CD4-positive, alpha-beta memory T cell (primary cell): ENCODE measurements at places on chromosomes 1 and 21. TPM values are rescaled to one million over a fixed set of nuclear protein-coding genes. Genes with fewer than 3 reads are reported as not detected.
A peak's percentile ranks its signal among the peaks of the same experiment; 100 is the strongest.

GRCh38 chr1:79323239-79324025 is 316.9 kb upstream of the ADGRL4 start:
- H3K4me1 ChIP-seq: no peaks in the 10 kb centered on the region
- no peak overlapping the region for H3K27ac ChIP-seq
- no peak overlapping the region for H3K4me3 ChIP-seq

DNA sequence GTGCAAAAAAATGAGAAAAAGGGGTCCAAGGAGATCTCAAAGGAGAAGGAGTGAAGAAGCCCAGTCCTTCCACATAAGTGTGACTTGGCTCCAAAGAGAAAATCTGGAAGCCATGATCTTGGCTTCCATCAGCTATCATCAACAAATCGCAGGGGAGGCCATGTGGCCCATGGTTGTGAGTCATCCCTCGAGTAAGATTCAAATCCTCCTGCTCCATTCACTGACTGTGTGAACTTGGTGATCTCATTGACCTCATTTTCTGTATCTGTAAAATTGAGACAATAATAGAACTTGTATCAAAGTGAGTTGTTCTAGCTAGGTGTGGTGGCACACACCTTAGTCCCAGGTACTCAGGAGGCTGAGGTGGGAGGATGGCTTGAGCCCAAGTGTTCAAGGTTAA is 79.1 kb upstream of the OLIG2 start:
- no peaks in the 10 kb centered on the region for H3K4me1 ChIP-seq
- no peak for DNase-seq
- H3K36me3 ChIP-seq: no peaks in the 10 kb centered on the region

DNA sequence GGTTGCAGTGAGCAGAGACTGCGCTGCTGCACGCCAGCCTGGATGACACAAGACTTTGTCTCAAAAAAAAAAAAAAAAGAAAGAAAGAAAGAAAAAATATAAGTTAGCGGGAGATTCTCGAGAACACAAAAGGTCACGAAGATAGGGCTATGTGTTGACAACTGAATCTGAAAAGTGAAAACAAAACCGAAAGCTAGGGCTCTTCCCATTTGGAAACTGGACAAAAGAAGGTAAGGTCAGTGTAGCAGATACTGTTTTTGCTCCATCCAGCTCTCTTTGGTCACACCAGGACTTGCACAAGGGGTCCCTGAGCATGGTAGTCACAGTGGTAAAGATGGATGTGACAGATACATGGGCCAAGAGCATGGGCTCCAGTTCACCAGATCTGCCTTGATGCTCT is 60.4 kb upstream of the MAP10 start:
- no peaks in the 10 kb centered on the region for H3K27me3 ChIP-seq
- H3K4me3 ChIP-seq: no peak overlapping the region
- no peak for DNase-seq
- no peak overlapping the region for H3K27ac ChIP-seq

DNA sequence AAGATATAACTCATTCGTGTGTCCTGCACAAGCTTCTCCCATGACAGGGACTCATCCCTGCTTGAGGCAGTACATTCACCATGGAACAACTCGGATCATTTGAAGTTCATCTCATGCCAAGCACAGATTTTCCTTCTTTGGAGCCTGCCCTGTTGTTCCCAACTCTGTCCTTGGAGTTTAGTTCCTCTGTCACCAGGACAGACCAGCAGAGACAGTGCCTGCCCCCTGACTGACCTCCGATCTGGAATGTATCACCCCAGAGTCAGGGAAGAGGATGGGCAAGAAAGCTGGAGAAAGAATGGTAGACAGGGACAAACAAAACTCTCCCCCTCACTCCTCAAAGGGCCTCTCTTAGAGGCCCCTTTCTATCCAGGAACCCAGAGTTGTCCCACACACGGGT is 5.0 kb downstream of the SHISAL2A start:
- H3K27me3 ChIP-seq: no peaks in the 10 kb centered on the region
- H3K36me3 ChIP-seq: peaks cover 3% of the 10 kb centered on the region
- peak overlapping the region; percentile 12 for H3K4me3 ChIP-seq
- DNase-seq: no peak

DNA sequence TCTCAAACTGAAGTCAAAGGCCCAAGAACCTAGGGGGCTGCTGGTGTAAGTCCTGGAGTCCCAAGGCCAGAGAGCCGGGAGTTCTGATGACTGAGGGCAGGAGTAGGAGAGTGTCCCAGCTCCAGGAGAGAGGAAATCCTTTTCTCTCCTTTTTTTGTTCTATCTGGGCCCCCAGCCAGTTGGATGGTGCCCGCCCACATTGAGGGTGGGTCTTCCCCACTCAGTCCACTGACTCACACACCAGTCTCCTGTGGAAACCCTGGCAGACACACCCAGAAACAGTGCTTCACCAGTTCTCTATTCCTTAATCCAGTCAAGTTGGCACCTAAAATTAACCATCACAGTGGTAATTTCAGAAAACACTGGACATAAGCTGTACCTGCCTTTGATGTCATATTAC is 12.7 kb upstream of the WDR26 start:
- DNase-seq: no peak
- no peaks in the 10 kb centered on the region for H3K27me3 ChIP-seq
- no peak overlapping the region for H3K27ac ChIP-seq
- no peak overlapping the region for H3K4me3 ChIP-seq
- H3K36me3 ChIP-seq: no peaks in the 10 kb centered on the region
- H3K4me1 ChIP-seq: peaks cover 5% of the 10 kb centered on the region

DNA sequence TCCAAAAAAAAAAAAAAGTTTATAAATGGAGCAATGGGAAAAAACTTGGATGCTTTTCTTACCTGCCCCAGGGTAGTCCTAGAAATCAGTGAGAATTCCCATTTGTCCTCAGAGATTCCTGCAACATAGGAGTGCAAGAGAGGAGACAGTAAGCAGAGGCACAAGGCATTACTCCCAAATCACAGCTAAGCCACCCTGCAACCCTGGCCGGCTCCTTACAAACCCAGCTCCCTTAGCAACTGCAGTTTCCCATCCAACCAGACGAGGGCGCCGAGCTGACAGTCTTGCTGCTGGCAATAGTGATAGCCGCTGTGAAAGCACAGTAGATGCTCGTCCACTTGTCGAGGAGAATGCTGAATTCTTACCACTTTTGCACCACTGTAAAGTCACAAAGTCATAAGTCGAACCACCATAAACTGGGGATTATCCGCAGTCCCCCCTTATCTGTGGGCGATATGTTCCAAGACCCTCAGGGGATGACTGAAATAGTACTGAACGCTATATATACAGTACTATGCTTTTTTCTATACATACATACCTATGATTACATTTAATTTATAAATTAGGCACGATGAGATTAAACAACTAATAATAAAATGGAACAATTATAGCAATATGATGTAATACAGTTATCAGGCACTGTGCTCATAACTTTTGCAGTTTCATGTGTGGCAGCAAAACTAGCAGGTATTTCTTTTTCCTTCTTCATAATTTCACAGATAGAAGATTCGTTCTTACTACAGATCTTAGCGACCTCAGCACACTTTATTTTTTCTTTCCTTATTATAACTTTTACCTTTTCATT is 6.0 kb upstream of the PITHD1 start:
- no peaks in the 10 kb centered on the region for H3K36me3 ChIP-seq
- H3K4me1 ChIP-seq: peaks cover 6% of the 10 kb centered on the region
- DNase-seq: peak; percentile 77
- no peak overlapping the region for H3K27ac ChIP-seq
- H3K4me3 ChIP-seq: no peak overlapping the region

DNA sequence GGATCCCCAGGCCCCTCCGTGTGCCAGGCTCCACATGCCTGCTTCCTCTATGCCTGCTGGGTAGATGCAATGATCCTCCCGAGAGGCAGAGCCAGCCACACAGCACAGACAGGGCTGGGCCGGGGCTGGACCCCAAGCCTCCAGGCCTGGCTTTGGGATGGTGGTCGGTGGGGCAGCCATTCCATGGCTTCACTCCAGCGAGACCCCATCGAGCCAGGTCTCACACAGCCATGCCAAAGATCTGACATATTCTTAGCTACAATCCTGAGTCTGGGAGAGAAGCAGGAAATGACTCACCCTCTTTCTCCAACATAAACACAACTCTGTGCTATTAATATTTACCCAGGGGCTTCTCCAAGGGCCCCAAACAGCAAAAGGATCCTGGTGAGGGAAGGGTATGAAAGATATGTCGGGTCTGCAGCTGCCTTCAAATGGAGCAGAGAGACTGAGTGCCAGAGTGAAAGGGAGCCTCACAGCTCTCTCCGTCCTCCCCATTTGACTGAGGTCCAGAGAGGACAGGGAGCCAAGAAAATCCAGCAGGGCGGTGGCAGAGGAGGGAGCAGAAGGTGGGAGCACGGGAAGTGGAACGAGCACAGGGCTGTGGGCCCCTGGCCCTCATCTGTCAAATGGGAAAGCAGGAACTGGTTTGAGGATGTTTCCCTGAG is 639.5 kb downstream of the MATN1 start:
- no peaks in the 10 kb centered on the region for H3K36me3 ChIP-seq
- H3K27me3 ChIP-seq: no peaks in the 10 kb centered on the region
- no peak for DNase-seq

DNA sequence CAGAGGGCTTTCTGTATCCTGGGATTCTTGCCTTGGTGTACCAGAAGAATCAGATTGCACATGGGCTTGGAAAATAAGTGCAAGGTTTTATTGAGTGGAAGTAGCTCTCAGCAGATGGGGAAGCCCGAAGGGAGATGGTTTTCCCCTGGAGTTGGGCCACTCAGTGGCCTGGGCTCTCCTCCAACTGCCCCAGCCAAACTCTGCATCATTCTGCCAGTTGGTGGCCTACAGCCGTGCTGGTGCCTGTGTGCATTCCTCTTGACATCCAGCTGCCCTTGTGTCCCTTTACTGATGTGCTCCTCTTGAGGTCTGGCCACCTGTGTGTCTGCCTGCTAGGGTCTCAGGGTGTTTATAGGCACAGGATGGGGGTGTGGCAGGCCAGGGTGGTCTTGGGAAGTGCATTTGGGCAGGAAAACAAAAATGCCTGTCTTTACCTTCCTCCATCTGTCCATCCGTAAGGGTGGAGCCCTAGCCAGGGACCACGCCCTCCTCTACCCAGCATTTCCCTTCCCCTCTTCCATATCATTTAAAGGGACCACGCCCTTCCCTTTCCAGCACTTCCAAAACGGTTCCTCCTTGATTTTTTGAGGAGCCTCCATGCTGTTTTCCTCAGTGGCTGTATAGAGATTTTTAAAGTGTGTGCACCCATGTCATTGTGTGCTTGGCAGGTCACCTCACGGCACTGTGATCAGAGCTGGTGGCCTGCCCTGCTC is 18.9 kb downstream of the SNAP47 start:
- H3K27me3 ChIP-seq: no peaks in the 10 kb centered on the region
- H3K36me3 ChIP-seq: peaks cover 15% of the 10 kb centered on the region
- no peak overlapping the region for H3K27ac ChIP-seq
- H3K4me3 ChIP-seq: no peak overlapping the region
- H3K4me1 ChIP-seq: peaks cover 24% of the 10 kb centered on the region

- no peak overlapping the region for H3K27ac ChIP-seq
- H3K27me3 ChIP-seq: no peaks in the 10 kb centered on the region
- H3K36me3 ChIP-seq: no peaks in the 10 kb centered on the region
Measured at GRCh38 chr1:227937031-227937837, 10.5 kb downstream of the WNT9A start.

DNA sequence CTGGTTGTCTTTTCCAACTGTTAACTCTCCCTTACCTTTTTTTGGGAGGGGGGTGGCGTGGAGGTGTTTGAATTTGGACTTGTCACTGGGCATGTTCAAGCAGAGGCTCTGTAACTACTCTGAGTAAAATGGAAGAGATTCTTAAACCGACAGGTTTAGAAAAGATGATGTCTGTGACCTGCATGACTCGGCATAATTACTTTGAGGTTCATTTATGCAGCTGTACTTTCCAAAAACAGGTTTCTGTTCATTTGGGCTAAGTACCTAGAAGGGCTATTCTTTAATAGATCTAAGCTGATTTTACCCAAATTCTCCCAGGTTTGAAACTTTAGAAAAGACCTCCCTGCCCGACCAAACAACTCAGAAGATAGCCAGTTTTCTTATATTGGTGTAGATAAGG is 80.3 kb downstream of the SLC35A3 start:
- H3K4me3 ChIP-seq: no peak overlapping the region
- H3K36me3 ChIP-seq: peaks cover 8% of the 10 kb centered on the region
- H3K27me3 ChIP-seq: no peaks in the 10 kb centered on the region
- H3K27ac ChIP-seq: no peak overlapping the region
- H3K4me1 ChIP-seq: peaks cover 50% of the 10 kb centered on the region
- no peak for DNase-seq

GRCh38 chr1:22878626-22879025 is 94.0 kb downstream of the LACTBL1 start:
- no peak overlapping the region for H3K4me3 ChIP-seq
- H3K27me3 ChIP-seq: no peaks in the 10 kb centered on the region
- H3K4me1 ChIP-seq: no peaks in the 10 kb centered on the region

DNA sequence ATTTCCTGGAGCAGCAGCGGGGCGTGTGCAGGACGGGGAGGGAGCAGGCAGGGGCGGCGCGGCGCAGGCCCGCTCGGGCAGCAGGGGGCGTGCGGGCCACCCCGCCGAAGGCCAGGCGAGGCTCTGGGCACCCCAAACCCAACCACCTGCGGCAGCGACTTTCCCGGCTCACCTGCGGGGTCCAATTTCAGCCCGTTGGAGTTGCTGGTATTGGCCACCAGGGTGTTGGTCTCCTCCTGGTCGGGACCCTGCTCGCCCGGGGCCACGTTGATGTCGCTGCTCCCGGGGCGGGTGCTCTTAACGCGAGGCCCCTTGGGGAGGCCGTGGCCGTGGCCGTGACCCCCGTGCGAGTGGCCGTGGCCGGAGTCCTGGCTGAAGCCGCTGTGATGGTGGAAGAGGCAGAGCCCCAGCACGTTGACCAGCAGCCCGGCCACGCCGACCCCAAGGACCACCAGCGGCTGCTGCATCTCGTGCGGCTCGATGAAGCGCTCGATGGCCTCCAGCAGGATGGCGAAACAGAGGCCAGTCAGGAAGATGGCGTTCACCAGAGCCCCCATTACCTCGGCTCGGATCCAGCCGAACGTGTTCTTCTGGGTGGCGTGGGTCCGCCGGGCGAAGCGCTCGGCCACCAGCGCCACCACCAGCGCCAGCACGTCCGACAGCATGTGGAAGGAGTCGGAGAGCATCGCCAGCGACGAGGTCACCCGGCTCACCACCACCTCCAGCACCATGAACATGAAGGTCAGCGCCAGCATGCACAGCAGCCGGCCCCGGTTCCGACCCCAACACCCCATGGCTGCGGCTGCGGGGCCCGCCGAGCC is 932 bp downstream of the SLC30A1 start:
- H3K4me1 ChIP-seq: peaks cover 42% of the 10 kb centered on the region
- H3K4me3 ChIP-seq: peak overlapping the region; percentile 86
- peak overlapping the region; percentile 76 for H3K27ac ChIP-seq
- no peaks in the 10 kb centered on the region for H3K27me3 ChIP-seq
- DNase-seq: peak; percentile 76

The PLA2G5 gene
- polyA plus RNA-seq: not detected

The ALG14 gene
- polyA plus RNA-seq: 4.2 TPM

The TMEM269 gene
- not detected for polyA plus RNA-seq
